CD14-positive monocyte (primary cell): ENCODE measurements at places on chromosomes 11 and 22. TPM values are rescaled to one million over a fixed set of nuclear protein-coding genes. Genes with fewer than 3 reads are reported as not detected.

The BET1L gene
- polyA plus RNA-seq = 30.8 and 37.3 TPM in 2 replicates

The OR6A2 gene
- not detected for polyA plus RNA-seq

The USP2 gene
- polyA plus RNA-seq = not detected

The PRG3 gene
- not detected for polyA plus RNA-seq

The CCS gene
- polyA plus RNA-seq = 26.9 TPM

The LRRN4CL gene
- polyA plus RNA-seq = not detected in 2 replicates

The CNTF gene
- not detected for polyA plus RNA-seq

The KRTAP5-5 gene
- not detected for polyA plus RNA-seq

The PI4KA gene
- 22.8 TPM for polyA plus RNA-seq

The SCUBE2 gene
- polyA plus RNA-seq = not detected

The CSNK2A3 gene
- polyA plus RNA-seq = 0.75 TPM

The SCGB1D2 gene
- polyA plus RNA-seq = not detected

The MGAT3 gene
- polyA plus RNA-seq = not detected

The CD248 gene
- polyA plus RNA-seq = 0.05 TPM in 1 of 2 replicates, not detected in the other

The HYOU1 gene
- 8.6 TPM for polyA plus RNA-seq

The TMEM132A gene
- polyA plus RNA-seq = 0.01 and 0.05 TPM in 2 replicates

The P2RX3 gene
- not detected in 2 replicates for polyA plus RNA-seq

The PHRF1 gene
- 11.1 and 14.2 TPM in 2 replicates for polyA plus RNA-seq

The TSPAN18 gene
- polyA plus RNA-seq = not detected in 2 replicates

The ZNF280B gene
- polyA plus RNA-seq = not detected

The PRODH gene
- polyA plus RNA-seq = not detected

The MS4A1 gene
- 1.3 TPM for polyA plus RNA-seq

The CRYBA4 gene
- not detected for polyA plus RNA-seq

The NAP1L4 gene
- 30.7 and 44.9 TPM in 2 replicates for polyA plus RNA-seq

The BBOX1 gene
- not detected for polyA plus RNA-seq

The GPR152 gene
- not detected for polyA plus RNA-seq

The PACSIN2 gene
- 34.9 and 45.7 TPM in 2 replicates for polyA plus RNA-seq

The OR52E1 gene
- polyA plus RNA-seq = not detected

The OR5A1 gene
- polyA plus RNA-seq = not detected
